ENCODE measurements at places on chromosomes 4 and X.
A peak's percentile ranks its signal among the peaks of the same experiment; 100 is the strongest.

DNA sequence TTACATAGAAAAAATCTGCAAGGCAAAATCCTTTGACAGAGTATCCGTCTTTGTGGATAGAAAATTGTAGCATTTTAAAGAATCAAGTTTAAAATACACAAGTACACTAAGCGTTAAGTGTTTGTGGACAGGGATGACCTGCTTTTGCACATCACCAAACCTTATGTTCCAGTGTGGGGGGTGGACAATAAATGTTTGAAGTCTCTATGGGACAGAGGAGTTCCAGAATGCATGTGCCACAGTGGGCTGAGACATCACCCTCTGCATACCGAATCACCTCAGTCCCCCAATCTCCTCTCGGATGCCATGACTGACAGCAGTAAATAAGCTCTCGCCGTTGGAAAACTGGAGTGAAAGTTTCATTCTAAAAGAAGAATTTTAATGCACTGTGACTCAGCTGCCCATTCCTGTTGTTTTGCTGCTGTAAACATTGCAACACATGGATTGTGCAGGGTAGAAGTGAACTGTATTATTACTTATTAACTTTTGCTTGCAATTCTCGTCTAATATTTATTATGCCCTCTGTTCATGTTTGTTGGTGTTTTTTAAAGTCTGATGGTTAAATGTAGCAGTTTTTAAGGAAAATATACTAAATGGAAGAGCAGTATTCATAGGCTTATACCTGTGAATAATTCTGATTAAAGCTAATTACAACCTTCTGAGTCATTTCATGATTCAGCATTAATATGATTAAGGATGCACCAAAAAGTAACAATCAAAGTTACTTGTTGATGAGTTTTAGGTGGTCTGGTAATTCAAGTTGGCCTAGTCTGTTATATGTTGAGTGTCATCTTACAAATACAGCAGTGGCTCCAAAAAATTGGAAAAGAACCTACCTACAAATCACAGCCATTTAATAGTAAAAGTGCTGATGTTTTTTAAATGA lies 24.0 kb downstream of the CDKN2AIP start:
- no peak for DNase-seq

- DNase-seq: no peak
Observed at GRCh38 chr4:94959307-94959706, 201.6 kb downstream of the BMPR1B start.

DNA sequence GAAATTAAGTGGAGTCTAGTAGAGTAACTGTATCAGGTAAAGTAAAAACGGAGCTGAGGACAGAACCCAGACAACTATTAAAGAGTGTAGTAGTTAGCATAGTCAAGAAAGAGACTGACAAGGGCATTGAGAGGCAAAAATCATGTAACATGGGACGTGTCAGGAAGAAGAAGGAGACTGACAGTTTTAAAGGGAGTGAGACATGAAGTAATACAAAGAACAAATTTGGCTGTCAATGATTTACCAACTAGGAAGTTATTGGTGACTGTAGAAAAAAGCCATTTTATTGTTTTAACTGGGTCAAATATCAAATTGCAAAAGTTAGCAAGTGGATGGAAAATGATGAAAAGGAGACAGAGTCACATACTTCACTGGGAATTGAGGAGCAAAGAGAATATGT lies 422.3 kb downstream of the MAPK10 start:
- no peak for DNase-seq

GRCh38 chrX:48306175-48306574 lies 50.3 kb downstream of the SSX3 start:
- no peak for DNase-seq

DNA sequence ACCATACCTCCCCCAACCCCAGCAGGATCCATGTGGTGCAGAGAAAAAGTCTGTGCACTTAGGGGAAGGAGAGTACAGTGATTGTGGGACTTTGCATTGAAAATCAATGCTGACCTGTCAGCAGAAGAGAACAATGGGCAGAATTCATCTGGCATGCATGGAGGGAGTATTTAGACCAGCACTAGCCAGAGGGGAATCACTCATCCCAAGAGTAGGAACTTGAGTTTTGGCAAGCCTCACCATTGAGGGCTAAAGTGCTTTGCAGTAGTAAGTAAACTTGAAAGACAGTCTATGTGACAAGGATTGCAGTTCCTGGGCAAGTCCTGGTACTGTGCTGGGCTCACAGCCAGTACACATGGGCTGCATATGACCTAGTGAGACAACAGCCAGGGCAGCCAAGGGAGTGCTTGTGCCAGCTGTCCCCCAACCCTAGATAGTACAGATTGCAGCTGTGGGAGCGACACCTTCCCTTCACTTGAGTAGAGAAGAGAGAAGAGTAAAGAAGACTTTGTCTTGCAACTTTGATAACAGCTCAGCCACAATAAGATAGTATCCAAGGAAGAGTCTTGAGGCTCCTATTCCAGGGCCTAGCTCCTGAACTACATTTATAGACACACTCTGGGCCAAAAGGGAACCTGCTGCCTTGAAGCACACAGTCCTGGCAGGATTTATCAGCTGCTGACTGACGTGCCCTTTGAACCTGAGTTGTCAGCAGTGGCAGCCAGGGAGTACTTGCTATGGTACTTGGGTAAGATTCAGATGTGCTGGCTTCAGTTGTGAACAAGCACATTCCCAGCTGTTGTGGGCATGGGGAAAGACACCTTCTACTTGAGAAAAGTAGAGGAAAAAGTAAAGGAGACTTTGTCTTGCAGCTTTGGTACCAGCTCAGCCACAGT lies 48.7 kb downstream of the HDX start:
- no peak for DNase-seq

DNA sequence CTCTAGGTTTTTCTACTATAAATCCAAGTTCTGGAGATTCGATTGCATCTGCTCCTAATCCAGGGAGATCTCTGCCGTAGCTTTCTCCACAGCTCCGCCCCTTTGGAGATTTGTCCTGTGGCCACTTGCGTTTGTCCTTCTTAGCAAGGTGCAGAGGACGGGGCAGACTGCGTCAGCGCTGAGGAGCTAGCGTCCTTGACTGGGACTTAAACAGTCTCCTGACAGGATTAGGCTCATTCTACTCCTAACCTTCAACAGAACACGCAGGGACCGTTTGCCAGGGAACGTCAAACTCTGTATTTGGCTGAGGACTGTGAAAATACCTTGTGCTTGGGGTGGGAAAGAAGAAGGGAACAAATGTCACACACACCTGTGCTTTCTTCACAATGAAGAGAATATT lies 38.6 kb downstream of the SORBS2 start:
- no peak for DNase-seq

DNA sequence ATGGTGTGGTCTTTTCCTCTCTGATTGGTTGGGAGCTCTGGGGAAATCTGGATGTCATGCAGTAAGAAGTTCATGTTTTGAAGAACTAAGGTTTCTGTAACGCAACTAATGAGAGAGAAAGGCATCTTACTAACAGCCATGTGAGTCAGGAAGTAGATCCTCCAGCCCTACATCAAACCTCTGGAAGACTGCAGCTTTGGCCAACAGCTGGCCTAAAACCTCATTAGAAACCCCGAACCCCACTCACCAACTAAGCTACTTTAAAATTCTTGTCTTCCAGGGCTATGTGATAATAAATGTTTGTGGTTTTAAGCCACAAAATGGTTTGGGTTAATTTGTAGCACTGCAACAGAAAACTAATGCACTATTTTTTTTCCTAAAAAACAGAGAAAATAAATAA lies 549.0 kb upstream of the GRID2 start:
- DNase-seq: peak; percentile 49

- peak; percentile 52 for DNase-seq
Observed at GRCh38 chr4:79882806-79883205, 190.2 kb downstream of the ANTXR2 start.

- no peak for DNase-seq
Observed at GRCh38 chr4:42618023-42618422, 38.9 kb downstream of the ATP8A1 start.

GRCh38 chr4:28462766-28463700 lies 1602.4 kb downstream of the STIM2 start:
- DNase-seq: no peak

DNA sequence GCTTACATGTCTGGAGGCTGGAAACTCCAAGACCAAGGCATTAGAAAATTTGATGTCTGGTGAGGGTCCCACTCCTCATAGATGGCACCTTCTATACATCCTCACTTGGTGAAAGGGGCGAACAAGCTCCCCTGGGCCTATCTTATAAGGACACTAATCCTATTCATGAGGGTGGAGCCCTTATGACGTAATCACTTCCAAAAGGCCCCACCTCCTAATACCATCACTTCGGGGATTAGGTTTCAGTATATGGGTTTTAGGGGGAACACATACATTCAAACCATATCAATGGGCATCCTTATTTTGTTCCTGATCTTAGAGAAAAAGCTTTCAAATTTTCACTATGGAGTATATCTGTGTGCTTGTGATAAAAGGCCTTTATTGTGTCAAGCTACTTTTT lies 39.0 kb upstream of the ALG13 start:
- DNase-seq: no peak

GRCh38 chrX:134764202-134764785 lies 106.0 kb upstream of the PLAC1 start:
- no peak for DNase-seq

DNA sequence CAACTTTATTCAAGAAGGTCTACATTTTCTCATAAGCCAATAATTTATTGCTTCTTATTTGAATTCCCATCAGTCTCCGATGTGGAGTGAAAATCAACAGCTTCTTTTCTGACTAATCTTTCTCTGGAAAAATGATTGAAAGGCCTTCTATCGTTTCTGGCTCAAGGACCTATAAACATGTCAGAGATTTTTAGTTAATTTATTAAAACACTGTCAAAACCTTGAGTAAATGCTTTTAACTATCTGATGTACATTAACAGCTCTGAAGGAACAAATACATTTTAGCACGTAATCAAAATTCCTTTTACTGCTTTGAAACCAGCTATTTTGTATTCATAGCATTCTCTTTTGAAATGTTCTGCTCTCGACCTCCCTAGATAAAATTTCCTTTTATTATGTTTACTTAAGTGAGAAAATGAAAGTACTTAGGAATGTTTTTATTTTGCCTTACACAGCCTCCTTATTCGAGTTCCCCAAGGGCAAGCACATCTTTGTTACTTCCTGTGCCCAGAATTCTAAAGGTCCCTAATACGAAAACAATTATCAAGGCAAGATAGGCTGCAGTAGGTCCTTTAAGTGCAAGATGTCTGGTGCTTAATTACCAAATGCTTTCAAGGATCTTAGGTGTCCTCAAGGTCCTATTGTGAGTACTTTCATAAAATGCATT lies 3.1 kb upstream of the ZFX start:
- DNase-seq: no peak

DNA sequence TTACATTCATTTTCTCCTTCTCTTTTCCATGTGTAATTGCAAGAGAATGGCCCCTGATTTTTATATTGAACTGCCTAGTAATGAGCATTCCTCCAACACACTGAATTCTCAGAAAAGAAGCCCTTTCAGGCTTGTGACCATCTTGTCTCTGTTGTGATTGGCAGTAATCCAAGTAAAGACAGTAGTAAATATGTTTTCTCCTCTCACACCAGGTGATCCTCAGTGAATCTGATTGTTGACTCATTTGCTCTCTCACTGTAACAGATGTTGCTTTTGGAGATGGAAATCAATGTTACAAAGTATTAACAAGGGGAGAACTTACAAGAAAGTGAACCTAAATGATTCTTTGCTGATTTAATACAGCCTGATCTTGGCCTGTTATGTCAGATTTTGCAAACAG lies 271.0 kb downstream of the AFF2 start:
- no peak for DNase-seq

DNA sequence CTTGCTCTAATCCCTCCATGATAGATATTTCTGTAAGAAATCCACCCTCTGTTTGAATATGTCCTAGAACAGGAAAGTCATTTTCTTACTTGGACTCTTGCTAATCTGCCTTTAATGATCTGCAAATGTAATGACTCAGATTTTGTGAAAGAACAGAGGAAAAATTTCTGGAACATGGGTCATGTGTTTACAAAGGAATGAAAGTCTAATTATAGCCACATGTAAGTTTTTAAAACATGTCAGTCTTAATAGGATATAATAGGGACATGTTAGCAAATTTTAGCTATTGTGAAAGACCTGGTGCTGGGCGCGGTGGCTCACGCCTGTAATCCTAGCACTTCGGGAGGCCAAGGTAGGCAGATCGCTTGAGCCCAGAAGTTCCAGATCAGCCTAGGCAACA lies 47.6 kb downstream of the GRK4 start:
- peak; percentile 67 for DNase-seq

DNA sequence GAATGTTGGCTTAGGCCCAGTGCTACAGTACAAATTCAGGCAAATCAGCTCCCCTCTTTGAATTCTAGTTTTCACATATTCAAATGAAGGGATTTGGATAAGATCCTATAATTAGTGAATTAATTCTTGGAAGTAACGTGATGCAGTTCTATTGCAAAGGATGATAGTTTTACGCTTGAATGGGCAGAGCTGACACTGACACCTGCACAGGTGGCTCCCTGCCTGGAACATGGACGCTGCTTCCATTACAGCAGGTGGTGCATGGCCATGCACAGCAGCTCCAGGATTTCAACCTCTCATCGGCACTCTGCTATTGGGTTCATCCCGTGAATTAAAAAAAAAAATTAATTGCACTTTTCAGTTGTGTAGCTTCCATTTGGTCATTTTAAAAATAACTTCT lies 28.4 kb upstream of the RPS6KA6 start:
- no peak for DNase-seq

DNA sequence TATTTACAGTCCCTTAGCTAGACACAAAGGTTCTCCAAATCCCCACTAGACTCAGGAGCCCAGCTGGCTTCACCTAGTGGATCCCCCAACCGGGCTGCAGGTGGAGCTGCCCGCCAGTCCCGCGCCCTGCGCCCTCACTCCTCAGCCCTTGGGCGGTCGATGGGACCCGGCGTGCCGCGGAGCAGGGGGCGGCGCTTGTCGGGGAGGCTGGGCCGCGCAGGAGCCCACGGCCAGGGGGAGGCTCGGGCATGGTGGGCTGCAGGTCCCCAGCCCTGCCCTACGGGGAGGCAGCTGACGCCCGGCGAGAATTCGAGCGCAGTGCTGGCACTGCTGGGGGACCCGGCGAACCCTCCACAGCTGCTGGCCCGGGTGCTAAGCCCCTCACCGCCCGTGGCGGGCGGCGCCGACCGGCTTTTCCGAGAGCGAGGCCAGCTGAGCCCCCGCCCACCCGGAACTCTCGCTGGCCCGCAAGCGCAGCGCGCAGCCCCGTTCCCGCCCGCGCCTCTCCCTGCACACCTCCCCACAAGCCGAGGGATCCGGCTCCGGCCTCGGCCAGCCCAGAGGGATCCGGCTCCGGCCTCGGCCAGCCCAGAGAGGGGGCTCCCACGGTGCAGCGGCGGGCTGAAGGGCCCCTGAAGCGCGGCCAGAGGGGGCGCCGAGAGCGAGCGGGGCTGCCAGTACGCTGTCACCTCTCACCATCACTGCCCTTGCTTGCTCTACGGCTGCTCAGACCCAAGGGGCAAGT lies 39.4 kb downstream of the WFS1 start:
- DNase-seq: no peak

- no peak for DNase-seq
Observed at GRCh38 chrX:12975670-12975965, 708 bp downstream of the TMSB4X start.

All from astrocyte (in vitro differentiated cells and primary cell).